ENCODE measurements at places on chromosomes 1 and 21.

GRCh38 chr1:53120659-53121058 is 21.8 kb downstream of the SLC1A7 start:
- no peak for DNase-seq

GRCh38 chr1:98793136-98793535 is 131.6 kb downstream of the SNX7 start:
- DNase-seq = no peak

- DNase-seq = no peak
Measured at GRCh38 chr1:53687901-53688300, 51.1 kb downstream of the GLIS1 start.

DNA sequence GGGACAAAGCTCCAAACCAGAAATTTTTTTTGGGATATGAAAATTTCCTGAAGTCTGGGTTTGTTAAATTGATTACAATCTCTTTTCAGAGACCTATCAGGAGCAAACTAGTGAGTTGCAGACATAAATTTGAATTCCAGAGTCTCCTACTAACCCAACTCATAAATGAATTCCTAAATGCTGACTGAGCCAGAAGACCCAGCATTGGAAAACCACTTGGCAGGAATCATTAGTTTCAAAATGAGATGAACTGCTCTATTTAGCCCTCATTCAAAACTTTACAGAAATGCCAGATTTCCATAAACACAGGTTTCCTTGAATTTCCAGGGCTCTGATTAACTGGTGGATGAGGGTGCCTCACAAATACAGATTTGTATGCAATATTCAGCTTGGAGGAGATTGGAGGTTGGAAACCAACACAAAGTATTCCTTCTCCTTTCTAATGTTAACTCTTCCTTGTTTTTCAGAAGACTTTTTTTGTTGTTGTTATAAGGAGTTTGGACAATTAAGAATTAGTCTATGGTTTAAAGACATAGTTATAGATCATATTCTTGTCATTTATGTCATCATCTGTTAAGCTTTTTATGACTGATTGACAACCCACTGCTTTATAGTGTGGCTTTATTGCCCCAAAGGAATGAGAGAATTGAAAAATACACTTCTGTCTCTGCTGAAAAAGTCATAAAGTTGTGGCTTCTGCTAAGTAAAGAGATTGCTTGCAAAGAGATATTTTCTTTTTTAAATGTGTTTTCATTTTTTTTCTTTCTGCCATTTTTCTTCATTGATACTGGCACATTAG is 222.8 kb downstream of the HLX start:
- no peak for DNase-seq

Measured in stimulated activated naive CD8-positive, alpha-beta T cell treated with anti-CD3 and anti-CD28 coated beads, Interleukin-15, amount 100 ng/mL, for 72 hours (primary cell).